ENCODE measurements at places on chromosomes 6 and 20.

GRCh38 chr6:154491567-154492470 is 18.7 kb downstream of the CNKSR3 start:
- H3K4me3 ChIP-seq: no peak overlapping the region
- H3K27me3 ChIP-seq: no peaks in the 10 kb centered on the region
- peaks cover 9% of the 10 kb centered on the region for H3K4me1 ChIP-seq

GRCh38 chr6:112501705-112502104 is 154.6 kb downstream of the RFPL4B start:
- H3K4me3 ChIP-seq: 0 out of 2 replicates have a peak overlapping the region, but pooled peaks have one; percentile 0
- peak; percentile 80 for DNase-seq
- no peaks in the 10 kb centered on the region for H3K27me3 ChIP-seq
- peaks cover 9% of the 10 kb centered on the region for H3K4me1 ChIP-seq
- peak overlapping the region; percentile 0 for H3K27ac ChIP-seq

GRCh38 chr6:3333263-3333662 is 74.5 kb downstream of the PSMG4 start:
- no peak overlapping the region for H3K27ac ChIP-seq
- H3K36me3 ChIP-seq: no peaks in the 10 kb centered on the region
- no peak overlapping the region for H3K4me3 ChIP-seq
- H3K4me1 ChIP-seq: peaks cover 6% of the 10 kb centered on the region
- H3K27me3 ChIP-seq: peaks cover 20% of the 10 kb centered on the region
- DNase-seq: no peak

GRCh38 chr6:38997128-38997761 is 51.3 kb upstream of the GLP1R start:
- no peak overlapping the region for H3K27ac ChIP-seq
- H3K4me1 ChIP-seq: no peaks in the 10 kb centered on the region
- no peaks in the 10 kb centered on the region for H3K27me3 ChIP-seq
- H3K4me3 ChIP-seq: no peak overlapping the region
- DNase-seq: peak; percentile 12

DNA sequence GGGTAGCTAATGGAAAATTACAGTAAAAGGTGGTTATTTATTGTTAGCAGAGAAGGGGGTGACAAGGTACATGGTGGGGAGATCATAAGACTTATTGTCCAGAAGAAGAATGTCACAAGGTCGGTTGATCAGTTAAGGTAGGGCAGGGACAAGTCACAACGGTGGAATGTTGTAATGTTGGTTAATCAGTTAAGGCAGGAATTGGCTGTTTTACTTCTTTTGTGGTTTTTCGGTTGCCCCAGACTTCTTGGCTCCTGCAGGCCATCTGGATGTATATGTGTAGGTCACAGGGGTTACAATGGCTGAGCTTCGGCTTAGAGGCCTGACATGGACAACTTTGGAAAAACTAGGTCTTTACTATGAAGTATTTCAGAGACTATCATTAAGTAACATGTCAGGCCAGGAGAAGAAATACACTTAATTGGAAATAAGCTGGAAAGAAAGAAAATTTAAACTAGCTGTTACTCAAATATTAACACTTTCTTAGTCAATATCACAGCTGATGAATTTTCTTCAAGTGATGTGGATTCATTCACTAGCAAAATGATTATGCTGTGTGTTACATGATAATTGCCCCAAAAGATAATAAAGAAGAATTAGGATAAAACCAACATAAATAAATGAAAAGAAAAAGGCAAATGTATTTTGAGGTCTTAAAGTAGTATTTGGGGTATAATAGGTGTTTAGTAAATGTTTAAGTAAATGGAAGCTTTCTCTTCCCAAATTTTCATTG is 4.4 kb downstream of the AIG1 start:
- peaks cover 4% of the 10 kb centered on the region for H3K4me1 ChIP-seq
- no peaks in the 10 kb centered on the region for H3K36me3 ChIP-seq
- DNase-seq: no peak
- H3K4me3 ChIP-seq: no peak overlapping the region
- H3K27ac ChIP-seq: no peak overlapping the region

DNA sequence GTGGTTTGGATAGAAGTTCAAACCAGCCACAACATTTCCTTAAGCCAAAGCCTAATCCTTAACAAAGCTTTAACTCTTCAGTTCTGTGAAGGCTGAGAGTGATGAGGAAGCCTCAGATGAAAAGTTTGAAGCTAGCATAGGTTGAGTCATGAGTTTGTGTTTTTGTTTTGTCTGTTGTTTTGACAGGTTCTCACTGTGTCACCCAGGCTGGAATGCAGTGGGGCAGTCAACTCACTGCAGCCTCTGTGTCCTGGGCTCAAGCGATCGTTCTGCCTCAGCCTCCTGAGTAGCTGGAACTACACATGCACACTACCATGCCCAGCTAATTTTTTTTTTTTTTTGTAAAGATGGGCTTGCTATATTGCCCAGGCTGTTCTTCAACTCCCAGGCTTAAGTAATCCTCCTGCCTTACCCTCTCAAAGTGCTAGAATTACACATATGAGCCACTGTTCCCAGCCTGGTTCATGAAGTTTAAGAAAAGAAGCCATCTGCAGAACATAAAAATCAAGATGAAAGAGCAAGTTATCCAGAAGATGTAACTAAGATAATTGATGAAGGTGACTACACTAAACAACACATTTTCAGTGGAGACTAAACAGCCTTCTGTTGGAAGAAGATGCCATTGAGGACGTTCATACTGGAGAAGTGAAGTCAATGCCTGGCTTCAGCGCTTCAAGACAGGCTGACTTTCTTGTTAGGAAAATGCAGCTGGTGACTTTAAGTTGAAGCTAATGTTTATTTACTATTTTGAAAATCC is 96.2 kb downstream of the SMAP1 start:
- H3K4me1 ChIP-seq: 0 out of 2 replicates have a peak, but pooled peaks cover 2% of the 10 kb centered on the region
- H3K27ac ChIP-seq: no peak overlapping the region
- H3K27me3 ChIP-seq: no peaks in the 10 kb centered on the region
- no peak overlapping the region for H3K4me3 ChIP-seq
- peak; percentile 18 for DNase-seq
- 0 out of 2 replicates have a peak, but pooled peaks cover 2% of the 10 kb centered on the region for H3K36me3 ChIP-seq

GRCh38 chr6:25350573-25350972 is 71.4 kb downstream of the CARMIL1 start:
- no peak overlapping the region for H3K27ac ChIP-seq
- no peaks in the 10 kb centered on the region for H3K27me3 ChIP-seq
- H3K36me3 ChIP-seq: no peaks in the 10 kb centered on the region
- H3K4me1 ChIP-seq: peaks cover 3% of the 10 kb centered on the region
- no peak for DNase-seq

DNA sequence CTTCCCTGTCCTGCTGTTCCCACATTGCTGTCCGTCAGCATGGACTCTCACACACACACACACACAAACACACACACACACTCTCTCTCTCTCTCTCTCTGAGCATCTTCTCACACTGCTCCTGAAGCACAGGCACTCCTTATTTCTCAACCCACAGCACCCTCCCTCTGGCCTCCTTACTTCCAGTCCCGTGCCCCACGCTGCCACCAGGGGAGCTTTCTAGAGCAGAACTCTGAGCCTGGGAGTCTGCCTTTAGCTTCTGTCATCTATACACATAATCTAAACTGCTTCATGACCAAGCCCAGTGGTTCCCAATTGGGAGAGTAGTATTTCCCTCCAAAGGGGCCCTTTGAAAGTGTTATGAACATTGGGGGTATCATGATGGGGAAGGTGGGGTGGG is 29.1 kb downstream of the HECA start:
- H3K4me1 ChIP-seq: peaks cover 8% of the 10 kb centered on the region
- peaks cover 9% of the 10 kb centered on the region for H3K36me3 ChIP-seq
- no peak overlapping the region for H3K27ac ChIP-seq
- DNase-seq: no peak
- H3K27me3 ChIP-seq: no peaks in the 10 kb centered on the region
- no peak overlapping the region for H3K4me3 ChIP-seq

DNA sequence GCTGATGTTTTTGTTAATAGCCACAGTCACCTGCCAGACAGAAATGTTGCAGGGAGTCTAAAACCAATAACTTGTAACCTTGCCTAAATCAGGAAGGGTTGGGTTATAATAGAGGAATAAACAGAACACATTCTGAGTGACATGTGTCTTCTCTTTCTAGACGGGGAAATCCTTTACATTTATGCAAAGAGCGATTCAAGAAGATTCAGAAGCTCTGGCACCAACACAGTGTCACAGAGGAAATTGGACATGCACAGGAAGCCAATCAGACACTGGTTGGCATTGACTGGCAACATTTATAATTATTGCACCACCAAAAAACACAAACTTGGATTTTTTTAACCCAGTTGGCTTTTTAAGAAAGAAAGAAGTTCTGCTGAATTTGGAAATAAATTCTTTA is 31.5 kb downstream of the PRPH2 start:
- H3K4me1 ChIP-seq: peaks cover 15% of the 10 kb centered on the region
- no peak overlapping the region for H3K4me3 ChIP-seq
- no peaks in the 10 kb centered on the region for H3K27me3 ChIP-seq
- DNase-seq: no peak

- H3K36me3 ChIP-seq: no peaks in the 10 kb centered on the region
- H3K4me1 ChIP-seq: no peaks in the 10 kb centered on the region
- no peak overlapping the region for H3K27ac ChIP-seq
- H3K27me3 ChIP-seq: no peaks in the 10 kb centered on the region
- DNase-seq: no peak
Observed at GRCh38 chr6:113742342-113742741, 114.8 kb upstream of the MARCKS start.

GRCh38 chr6:45256697-45257695 is 71.1 kb upstream of the RUNX2 start:
- H3K4me1 ChIP-seq: no peaks in the 10 kb centered on the region
- no peak overlapping the region for H3K4me3 ChIP-seq
- DNase-seq: peak; percentile 4

DNA sequence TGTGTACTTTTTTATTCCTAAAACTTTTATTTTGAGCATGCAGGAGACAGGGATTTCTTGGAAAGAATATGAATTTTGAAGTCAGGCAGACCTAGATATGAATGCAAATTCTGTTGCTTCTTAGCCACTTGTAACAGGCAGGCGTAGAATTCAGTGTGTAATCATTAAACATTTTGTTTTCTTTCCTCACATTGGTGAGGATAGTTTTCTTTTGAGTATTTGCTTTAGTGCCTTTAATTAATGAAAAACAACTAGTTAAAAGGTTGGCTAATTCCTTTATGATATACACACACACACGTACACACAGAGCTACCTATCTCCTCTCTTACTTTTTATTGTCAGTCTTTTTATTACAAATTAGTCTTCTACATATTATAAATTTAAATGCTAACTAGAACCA is 342.3 kb downstream of the CDKAL1 start:
- no peak for DNase-seq
- H3K27me3 ChIP-seq: no peaks in the 10 kb centered on the region
- no peak overlapping the region for H3K27ac ChIP-seq
- H3K36me3 ChIP-seq: no peaks in the 10 kb centered on the region
- peaks cover 7% of the 10 kb centered on the region for H3K4me1 ChIP-seq

GRCh38 chr6:158595223-158595622 is 35.3 kb downstream of the TMEM181 start:
- peaks cover 41% of the 10 kb centered on the region for H3K36me3 ChIP-seq
- no peak for DNase-seq
- H3K4me1 ChIP-seq: peaks cover 3% of the 10 kb centered on the region

GRCh38 chr6:122676146-122676545 is 65.9 kb downstream of the PKIB start:
- H3K36me3 ChIP-seq: no peaks in the 10 kb centered on the region
- no peak overlapping the region for H3K4me3 ChIP-seq
- H3K4me1 ChIP-seq: no peaks in the 10 kb centered on the region
- H3K27ac ChIP-seq: no peak overlapping the region

DNA sequence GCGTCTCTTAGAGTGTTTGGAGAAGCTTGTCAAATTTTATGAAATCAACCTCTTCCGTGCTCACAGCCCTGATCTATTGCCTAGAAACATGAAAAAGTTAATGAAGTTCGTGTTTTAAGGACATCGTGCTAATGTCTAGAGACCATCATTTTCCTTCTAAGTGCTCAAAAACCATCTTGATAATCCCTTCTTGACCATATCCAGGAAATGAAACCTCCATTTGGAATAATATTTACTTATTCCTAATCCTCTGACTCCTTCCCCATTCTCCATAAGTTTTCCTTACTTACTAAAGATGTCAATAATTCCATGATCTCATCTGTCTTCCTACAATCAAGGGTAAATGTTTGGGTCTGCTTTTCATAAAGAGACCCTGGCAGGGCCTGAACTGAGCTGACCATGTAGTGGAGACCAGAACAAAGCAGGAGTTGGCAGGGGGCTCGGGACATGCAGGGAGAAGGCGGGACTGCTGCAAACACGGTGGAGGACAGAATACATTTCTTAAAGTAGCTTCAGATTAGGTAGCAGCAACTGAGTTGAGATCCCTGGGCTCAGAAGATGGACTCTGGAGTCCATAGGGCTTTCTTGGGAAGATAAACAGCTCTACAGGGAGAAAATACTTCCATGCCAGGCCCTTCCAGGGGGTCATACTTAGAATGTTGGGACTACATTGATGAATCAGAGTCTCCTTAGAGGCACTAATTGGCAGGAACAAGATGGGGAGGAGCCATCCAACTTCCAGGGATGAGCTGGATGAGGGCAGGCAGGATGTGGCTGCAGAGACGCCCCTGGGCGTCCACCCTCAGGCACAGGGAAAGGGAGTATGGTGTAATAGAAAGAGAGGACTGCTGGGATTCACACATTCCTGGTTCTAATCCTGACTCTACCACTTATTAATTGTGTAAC is 100.7 kb downstream of the RIN2 start:
- no peak overlapping the region for H3K27ac ChIP-seq
- no peaks in the 10 kb centered on the region for H3K27me3 ChIP-seq

GRCh38 chr6:35737413-35738211 is 780 bp downstream of the ARMC12 start:
- DNase-seq: peak; percentile 87
- no peak overlapping the region for H3K27ac ChIP-seq
- H3K4me1 ChIP-seq: no peaks in the 10 kb centered on the region
- H3K27me3 ChIP-seq: peaks cover 1% of the 10 kb centered on the region
- H3K4me3 ChIP-seq: no peak overlapping the region
- no peaks in the 10 kb centered on the region for H3K36me3 ChIP-seq

GRCh38 chr6:38218235-38218634 is 398.7 kb downstream of the ZFAND3 start:
- no peaks in the 10 kb centered on the region for H3K4me1 ChIP-seq
- H3K27me3 ChIP-seq: no peaks in the 10 kb centered on the region
- no peak overlapping the region for H3K4me3 ChIP-seq
- no peak overlapping the region for H3K27ac ChIP-seq

DNA sequence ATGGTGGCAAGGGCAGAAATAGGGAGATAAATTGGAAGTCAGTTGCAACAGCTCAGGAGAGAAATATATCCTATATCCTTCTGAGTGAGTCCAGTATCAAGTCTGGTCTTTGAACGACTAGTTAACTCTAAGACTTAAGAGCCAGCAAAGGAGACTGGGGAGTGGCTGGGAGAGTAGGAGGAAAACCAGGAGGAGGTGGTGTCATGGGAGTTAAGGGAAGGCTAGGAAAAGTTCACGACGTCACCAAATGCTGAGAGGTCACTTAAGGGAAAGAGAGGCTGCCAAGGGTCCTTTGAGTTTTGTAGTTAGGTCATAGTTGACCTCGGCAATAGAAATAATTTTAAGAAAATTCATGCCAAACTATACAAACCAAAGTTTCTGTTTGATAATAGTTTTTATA is 25.1 kb downstream of the ACOT13 start:
- H3K4me1 ChIP-seq: no peaks in the 10 kb centered on the region
- H3K4me3 ChIP-seq: no peak overlapping the region
- no peaks in the 10 kb centered on the region for H3K36me3 ChIP-seq
